ENCODE measurements at places on chromosomes 7 and 10. TPM values are rescaled to one million over a fixed set of nuclear protein-coding genes. Genes with fewer than 3 reads are reported as not detected.

Gene CWF19L1
- total RNA-seq = 17.0 TPM

- no peak for DNase-seq
Observed at GRCh38 chr10:35399414-35400009, 63.2 kb downstream of the CCNY start.

GRCh38 chr7:114229246-114229645, 185.4 kb upstream of the FOXP2 start:
- DNase-seq = no peak

GRCh38 chr7:104371216-104371979, 43.0 kb downstream of the LHFPL3 start:
- DNase-seq = no peak

GRCh38 chr10:17247210-17247609, 19.2 kb downstream of the VIM start:
- DNase-seq = no peak
